ENCODE measurements at places on chromosomes 7 and 10.
A peak's percentile ranks its signal among the peaks of the same experiment; 100 is the strongest.

GRCh38 chr10:22455068-22455857 lies 110.0 kb downstream of the SPAG6 start:
- H3K4me3 ChIP-seq = no peak overlapping the region
- no peak for DNase-seq
- no peaks in the 10 kb centered on the region for H3K4me1 ChIP-seq
- no peaks in the 10 kb centered on the region for H3K36me3 ChIP-seq
- no peak overlapping the region for H3K27ac ChIP-seq

DNA sequence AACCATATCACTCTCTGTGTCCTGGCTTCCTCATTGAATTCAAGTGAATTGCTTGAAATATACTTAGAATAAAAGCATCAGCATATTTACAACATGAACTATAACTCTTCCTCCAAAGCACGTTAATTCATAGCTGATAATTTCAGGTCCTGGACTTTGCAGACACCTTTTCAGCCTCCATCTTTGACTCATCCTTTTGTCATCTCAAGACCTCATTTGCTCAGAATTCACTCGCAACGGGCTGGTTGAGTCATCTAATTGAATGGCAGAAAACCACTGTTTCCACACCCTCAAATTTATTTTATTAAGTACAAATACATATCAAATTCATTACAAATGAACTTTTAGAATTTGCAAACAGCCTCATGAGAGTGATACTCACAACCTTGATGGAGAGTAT lies 545.7 kb downstream of the GATA3 start:
- no peaks in the 10 kb centered on the region for H3K4me1 ChIP-seq
- DNase-seq = no peak
- no peaks in the 10 kb centered on the region for H3K36me3 ChIP-seq
- H3K4me3 ChIP-seq = no peak overlapping the region

- no peak overlapping the region for H3K4me3 ChIP-seq
- no peak overlapping the region for H3K27ac ChIP-seq
- H3K27me3 ChIP-seq = no peaks in the 10 kb centered on the region
Measured at GRCh38 chr10:51312817-51313216, 238.5 kb downstream of the PRKG1 start.

GRCh38 chr10:92800134-92800733 lies 48.1 kb upstream of the EXOC6 start:
- H3K4me1 ChIP-seq = no peaks in the 10 kb centered on the region
- H3K27me3 ChIP-seq = no peaks in the 10 kb centered on the region
- no peaks in the 10 kb centered on the region for H3K36me3 ChIP-seq
- H3K4me3 ChIP-seq = no peak overlapping the region
- H3K27ac ChIP-seq = no peak overlapping the region
- no peak for DNase-seq

- no peaks in the 10 kb centered on the region for H3K4me1 ChIP-seq
- H3K36me3 ChIP-seq = no peaks in the 10 kb centered on the region
- no peak for DNase-seq
- no peak overlapping the region for H3K27ac ChIP-seq
- no peak overlapping the region for H3K4me3 ChIP-seq
Measured at GRCh38 chr7:95843286-95843685, 70.9 kb downstream of the DYNC1I1 start.

GRCh38 chr10:90849956-90850749 lies 7.7 kb downstream of the HTR7 start:
- DNase-seq = peak; percentile 18
- H3K27ac ChIP-seq = no peak overlapping the region
- H3K36me3 ChIP-seq = no peaks in the 10 kb centered on the region
- peaks cover 8% of the 10 kb centered on the region for H3K27me3 ChIP-seq

- H3K4me1 ChIP-seq = no peaks in the 10 kb centered on the region
- no peaks in the 10 kb centered on the region for H3K36me3 ChIP-seq
- H3K27ac ChIP-seq = no peak overlapping the region
- DNase-seq = no peak
- H3K27me3 ChIP-seq = no peaks in the 10 kb centered on the region
Measured at GRCh38 chr7:15397159-15397550, 164.7 kb downstream of the AGMO start.

DNA sequence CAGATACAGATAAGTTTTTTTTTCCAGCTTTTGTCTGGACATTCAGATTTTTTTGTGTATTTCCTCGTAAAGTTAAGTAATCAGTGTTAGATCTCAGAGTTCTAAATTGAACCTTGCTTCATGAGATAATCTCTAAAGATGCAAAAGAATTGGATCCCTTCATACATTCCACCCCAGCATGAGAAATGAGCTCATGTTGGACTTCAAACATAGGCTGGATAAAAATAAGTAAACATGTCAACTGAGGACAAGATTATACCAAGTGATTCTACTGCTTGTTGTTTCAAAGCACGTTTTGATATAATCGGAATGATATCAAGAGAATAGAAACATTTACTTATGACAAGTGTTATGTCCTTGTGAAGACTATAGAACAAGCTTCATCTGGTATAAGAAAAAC lies 117.0 kb upstream of the DKK1 start:
- no peaks in the 10 kb centered on the region for H3K27me3 ChIP-seq
- H3K27ac ChIP-seq = no peak overlapping the region
- no peak for DNase-seq
- peaks cover 2% of the 10 kb centered on the region for H3K4me1 ChIP-seq
- no peak overlapping the region for H3K4me3 ChIP-seq
- no peaks in the 10 kb centered on the region for H3K36me3 ChIP-seq

Measured in IMR-90 (cell line).